ENCODE measurements at places on chromosomes 11 and 22.

DNA sequence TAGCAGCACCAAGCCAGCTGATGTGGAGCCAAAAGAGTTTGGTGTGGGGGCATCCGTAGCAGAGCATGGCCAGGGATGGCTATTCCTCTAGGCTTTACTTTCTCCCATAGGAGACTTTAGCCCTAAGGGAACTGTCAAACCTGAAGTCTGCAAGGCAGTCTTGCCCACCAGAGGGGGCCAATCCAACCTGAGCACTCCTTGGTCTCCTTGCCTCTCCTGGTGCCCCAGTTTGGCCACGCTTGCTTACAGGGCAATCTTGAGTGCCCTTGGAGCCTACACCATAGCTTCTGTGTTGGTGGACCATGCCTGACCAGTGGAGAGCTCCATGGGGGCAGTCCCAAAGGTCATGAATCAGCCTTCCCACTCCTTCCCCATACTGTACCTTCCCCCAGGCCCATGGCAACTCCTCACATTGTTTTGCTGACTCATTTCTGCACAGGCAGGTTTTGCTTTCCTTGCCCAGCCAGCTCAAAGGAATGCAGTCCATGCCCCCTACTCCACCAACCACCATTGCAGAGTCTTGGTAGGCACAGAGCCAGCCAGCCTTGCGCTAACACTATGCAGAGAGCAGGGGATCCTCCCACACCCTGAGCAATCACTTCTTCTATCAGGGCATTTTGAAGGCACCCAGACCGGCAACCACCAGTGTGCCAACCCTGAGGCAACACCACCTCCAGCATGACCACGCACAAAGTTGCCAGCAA is 1421.2 kb upstream of the RAG2 start:
- DNase-seq, result no peak

GRCh38 chr11:129408865-129409444 is 33.3 kb downstream of the BARX2 start:
- no peak for DNase-seq

DNA sequence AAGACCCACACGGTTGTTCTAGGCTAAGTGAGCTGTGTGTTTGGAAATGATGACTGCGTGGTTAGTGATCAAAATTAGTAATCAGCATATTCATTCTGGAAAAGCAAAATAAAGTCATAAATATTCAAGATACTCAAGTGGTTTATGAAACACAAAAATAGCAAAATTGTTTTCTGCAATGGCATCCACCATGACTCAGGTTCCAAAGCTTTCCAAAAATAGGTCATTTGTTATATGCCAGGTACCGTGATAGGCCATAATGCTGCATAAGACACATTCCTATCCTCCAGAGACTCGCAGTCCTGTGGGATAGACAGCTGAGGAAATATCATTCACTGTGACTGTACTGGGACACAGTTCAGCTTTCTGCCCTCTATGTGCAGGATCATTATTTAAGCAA is 2.4 kb upstream of the ATL3 start:
- no peak for DNase-seq

DNA sequence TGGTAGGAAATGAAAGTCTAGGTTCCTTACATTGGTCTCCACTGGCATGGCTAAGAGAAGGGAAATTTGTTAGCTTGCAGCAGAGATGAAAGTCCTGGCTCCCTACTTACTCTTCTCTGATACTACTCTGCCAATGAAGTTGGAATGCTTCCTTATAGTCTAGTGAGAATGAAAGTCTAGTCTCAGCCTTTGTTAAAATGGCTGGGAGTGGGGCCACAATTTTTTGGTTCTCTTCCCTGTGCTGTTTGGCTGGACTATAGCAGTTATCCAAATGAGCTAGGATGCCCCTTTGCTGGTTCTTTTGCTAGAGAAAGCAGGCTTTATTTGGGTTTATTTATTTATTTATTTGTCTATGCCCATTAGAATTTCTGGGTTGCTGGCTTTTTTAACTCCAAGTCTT is 414.3 kb downstream of the AASDHPPT start:
- no peak for DNase-seq

DNA sequence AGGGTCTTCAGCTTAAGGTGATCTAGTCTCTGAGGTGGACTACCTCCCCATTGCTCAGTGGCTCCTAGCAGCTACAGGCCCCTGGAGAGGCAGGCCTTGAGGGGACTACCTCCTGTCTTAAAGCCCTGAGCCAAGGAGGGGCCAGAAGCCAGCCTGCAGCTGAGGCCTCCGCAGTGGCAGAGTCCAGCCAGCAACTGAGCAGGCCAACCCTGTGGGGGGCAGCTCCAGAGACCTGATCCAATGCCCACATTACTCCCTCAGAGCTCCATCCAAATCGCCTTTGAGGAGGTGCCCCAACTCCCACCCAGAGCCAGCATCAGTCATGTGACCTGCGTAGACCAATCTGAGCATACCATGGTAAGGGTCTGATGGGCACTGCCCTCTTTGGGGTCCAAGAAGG is 2.7 kb downstream of the C2CD2L start:
- DNase-seq, result no peak

- DNase-seq, result no peak
Measured at GRCh38 chr22:44179989-44180705, 578 bp upstream of the PARVG start.

DNA sequence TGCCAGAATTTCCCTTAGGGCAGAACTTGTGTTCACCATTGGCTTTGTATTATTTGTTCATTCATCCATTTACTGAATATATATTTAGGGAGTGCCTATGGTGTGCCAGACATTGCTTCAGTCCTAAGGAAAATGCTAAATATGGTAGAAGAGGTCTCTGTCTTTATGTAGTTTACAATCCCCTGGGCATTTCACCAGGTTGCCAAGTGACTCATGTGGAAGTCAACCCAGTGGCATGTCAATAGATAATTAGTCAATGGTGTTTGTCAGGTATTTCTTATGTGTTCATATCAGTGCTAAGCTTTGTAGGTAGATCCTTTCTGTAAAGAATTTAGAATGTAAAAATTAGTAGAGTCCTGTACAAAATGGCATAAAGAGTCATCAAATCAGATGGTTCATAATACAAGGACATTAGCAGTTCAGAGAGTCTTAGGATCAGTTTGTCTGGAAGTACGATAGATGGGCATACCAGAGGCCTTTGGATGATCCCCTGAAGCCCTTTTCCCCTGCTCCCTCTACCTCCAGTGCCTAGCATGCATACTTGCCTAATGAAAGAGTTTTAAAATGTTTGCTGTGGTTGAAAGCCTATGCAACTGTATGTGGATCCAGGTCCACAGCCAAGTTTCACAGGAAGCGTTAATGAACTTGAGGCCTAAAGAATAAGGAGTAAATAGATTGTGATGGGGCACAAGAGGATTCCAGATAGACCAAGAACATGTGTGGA is 58.5 kb upstream of the SESN3 start:
- DNase-seq, result no peak

- DNase-seq, result no peak
Measured at GRCh38 chr11:56333156-56333555, 12.7 kb upstream of the OR8K1 start.

GRCh38 chr11:70422692-70423522 is 24.6 kb downstream of the CTTN start:
- no peak for DNase-seq

- DNase-seq, result no peak
Measured at GRCh38 chr22:37804881-37805809, 2.6 kb upstream of the GCAT start.

GRCh38 chr22:20117633-20118299 is 740 bp upstream of the TRMT2A start:
- no peak for DNase-seq

DNA sequence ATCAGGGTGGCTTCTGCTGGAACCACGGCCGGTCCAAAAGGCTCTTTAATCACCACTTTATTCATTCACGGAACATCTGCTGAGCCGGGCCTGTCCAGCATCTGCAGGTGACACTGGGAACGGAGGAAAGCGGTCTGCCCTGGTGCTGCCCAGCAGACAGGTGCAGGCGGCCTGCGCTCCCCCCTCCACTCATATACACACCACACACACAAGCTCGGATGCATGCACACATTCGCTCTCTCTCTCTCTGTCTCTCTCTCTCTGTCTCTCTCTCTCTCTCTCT is 736.9 kb downstream of the BRD1 start:
- DNase-seq, result peak; percentile 64

DNA sequence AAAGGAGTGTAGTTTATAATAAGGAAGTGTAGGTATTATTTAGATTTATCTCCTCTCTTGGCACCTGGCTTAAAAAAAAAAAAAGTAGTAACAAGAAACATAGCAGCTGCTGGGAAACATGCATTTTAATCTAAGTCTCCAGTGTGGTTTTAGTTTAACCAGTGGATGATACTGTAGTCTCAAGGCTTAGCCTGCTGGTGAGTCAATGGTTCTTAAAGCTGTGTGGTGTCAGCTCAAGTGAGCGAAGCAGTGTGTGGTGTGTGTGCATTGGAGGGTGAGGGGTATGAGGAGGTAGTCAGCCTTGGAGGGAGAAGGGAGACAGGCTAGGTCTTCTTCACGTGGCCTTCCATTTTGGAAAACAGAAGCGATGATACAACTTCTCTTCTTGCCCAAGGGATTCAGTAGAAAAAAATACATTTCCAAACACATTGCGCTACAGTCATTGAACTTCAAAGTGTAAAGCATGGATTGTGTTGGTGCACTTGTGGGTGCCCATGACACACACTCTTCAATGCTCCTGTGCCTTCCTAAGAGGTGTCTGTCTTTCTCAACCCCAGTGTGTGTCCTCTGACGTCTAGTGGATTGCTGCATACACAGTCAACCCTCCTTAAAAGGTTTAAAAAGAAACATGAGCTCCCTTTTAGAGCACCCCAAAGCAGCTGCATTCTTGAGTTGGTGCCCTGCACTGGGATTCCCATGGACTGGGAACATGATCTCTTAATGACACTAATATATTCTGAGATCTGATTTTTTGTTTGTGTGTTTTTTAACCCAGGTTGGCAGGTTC is 40.1 kb downstream of the ZBTB16 start:
- DNase-seq, result no peak

DNA sequence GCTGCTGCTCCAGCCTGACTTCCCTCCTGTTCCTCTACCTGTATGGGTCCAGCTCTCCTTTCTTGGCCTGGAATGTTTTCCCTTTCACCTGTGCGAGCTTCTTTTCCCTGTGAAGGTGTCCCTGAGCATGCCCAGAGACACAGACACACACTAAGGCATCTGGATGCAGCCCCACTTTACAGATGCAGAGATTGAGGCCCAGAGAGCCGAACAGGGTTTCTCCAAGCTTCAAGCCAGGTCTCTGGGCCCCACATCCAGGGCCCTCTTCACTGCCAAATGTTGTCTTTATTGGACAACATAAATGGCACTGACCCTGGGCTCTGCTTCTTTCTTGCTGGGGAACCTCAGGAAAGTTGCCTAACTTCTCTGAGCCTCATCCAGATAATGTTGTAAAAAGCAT is 561.6 kb downstream of the MIAT start:
- DNase-seq, result no peak

DNA sequence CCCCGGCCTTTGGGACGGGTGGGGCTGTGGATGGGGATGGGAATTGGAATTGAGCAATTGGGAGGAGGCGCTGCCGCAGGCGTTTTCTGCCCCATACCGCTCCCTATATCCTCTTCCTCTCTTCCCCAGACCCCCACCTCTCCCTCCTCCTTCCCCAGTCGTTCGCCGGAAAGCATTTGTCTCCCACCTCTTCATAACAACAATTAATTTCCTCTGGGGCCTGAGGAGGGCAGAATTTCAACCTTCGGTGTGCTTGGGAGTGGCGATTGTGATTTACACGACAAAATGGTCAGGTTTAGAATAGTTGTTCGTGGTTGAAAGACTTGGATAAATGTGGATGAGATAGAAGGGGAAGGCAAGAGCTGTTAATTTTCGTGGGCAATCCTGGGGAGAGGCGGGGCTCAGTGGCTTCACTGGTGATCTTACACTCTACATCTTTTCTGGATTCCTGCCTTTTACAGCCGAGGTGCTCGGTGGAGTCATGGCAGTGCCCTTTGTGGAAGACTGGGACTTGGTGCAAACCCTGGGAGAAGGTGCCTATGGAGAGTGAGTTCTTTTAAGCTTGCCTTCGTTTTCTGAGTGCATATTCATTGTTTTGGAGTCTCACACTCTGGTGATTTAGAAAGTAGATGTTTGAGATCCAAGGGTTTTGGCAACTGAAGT is 1.5 kb downstream of the CHEK1 start:
- no peak for DNase-seq

DNA sequence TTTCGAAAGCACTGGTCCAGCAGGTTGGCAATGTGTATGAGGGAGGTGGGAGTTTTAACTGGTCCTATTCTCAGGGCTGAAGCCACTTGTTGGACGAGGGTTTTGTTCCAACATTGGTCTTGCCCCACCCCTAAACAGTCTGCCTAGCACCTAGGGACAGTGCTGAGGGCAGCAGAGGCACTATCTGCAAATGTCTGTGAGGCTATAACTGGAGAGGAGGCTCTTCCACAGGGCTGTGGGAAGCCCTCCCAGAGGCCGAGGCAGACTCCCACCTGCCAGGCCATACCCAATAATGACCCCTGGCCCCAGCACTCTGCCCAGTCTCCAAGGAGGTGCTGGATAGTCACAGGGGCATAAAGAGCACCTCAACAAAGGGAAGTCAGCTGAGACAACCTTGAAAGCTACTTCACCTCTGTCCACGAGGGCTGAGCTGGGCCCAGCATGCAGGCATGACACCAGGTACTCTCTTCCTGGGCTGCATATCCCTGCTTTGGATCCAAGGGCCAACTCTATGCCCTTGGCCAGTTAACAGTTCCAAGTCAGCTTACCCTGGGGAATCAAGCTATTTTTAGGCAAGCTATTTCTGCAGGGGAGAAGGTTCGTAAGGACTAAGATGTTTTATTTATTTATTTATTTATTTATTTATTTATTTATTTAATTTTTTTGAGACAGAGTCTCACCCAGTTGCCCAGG is 40.2 kb upstream of the SLC25A1 start:
- DNase-seq, result no peak

- DNase-seq, result no peak
Measured at GRCh38 chr11:131612533-131612932, 242.1 kb downstream of the NTM start.

- DNase-seq, result no peak
Measured at GRCh38 chr22:39434721-39435120, 22.1 kb upstream of the MGAT3 start.

GRCh38 chr11:73246303-73246702 is 25.8 kb upstream of the P2RY6 start:
- DNase-seq, result no peak

DNA sequence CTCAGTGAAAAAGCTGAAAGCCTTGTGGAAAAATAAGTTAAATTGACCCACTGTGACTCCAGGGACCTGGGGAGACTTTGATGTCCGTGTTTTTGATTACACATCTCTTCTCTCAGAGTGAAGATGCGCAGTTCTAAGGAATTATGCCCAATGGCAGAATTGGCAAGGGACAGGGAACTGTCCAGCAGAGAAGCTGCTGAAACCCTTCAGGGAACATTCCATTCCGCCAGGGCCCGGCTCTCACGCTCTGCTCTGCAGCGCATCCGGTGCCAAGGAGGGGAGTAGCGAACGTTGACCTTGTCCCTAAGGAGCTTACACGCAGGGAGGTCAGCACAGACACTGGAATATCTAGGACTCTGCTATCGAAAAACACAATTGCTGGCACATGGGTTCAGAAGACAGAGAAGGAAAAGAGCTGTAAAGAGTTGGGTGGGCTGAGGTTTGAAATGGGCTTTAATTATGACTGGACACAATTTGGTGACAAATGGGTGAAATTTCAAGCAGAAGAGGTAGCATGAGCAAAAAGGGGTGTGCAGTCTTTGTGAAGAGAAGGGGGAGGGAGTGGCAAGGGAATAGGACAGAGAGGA is 64.5 kb upstream of the B3GAT1 start:
- no peak for DNase-seq

All from NCI-H510A (cell line).